ENCODE measurements at places on chromosomes 12 and 14. TPM values are rescaled to one million over a fixed set of nuclear protein-coding genes. Genes with fewer than 3 reads are reported as not detected.

Gene CDKL1
- total RNA-seq = 5.8 TPM

Gene RHOJ
- not detected for total RNA-seq

Gene LIN52
- total RNA-seq = 13.3 TPM

Gene SLCO1B1
- total RNA-seq = 0.04 TPM

Gene RAD9B
- total RNA-seq = not detected

Gene NUBPL
- 11.5 TPM for total RNA-seq

Gene TAS2R13
- total RNA-seq = not detected

Gene AQP6
- total RNA-seq = not detected

Gene CCDC197
- total RNA-seq = not detected

Gene NPFF
- total RNA-seq = not detected

Gene ZFHX2
- total RNA-seq = 2.2 TPM

Gene GMFB
- 73.3 TPM for total RNA-seq

Gene EMP1
- total RNA-seq = 0.48 TPM

Gene DLK1
- total RNA-seq = 1.5 TPM

Gene OVCH1
- total RNA-seq = not detected

Gene PLEKHA5
- 47.1 TPM for total RNA-seq

Gene GLS2
- 2.2 TPM for total RNA-seq

Gene MFAP5
- total RNA-seq = not detected

Gene P3H3
- total RNA-seq = 38.0 TPM

Gene STAB2
- not detected for total RNA-seq

Gene CISTR
- not detected for total RNA-seq

Gene IL23A
- total RNA-seq = 7.6 TPM

Gene IQSEC3
- 0.45 TPM for total RNA-seq

Gene PFDN5
- 304 TPM for total RNA-seq

Gene RHEBL1
- 7.1 TPM for total RNA-seq

Gene NAV3
- total RNA-seq = 0.14 TPM

Gene ATP5F1B
- 1,061 TPM for total RNA-seq

Gene PLBD2
- total RNA-seq = 12.7 TPM

Gene PCED1B
- 5.8 TPM for total RNA-seq

Gene CLEC1B
- not detected for total RNA-seq

Gene TAS2R43
- 0.33 TPM for total RNA-seq

Gene SPIC
- not detected for total RNA-seq

Gene FITM1
- not detected for total RNA-seq

Gene ACSS3
- total RNA-seq = 18.3 TPM

Gene ATG101
- total RNA-seq = 67.3 TPM

Gene NKX2-1
- total RNA-seq = 0.78 TPM

Gene KCNC2
- total RNA-seq = not detected

Gene NYNRIN
- total RNA-seq = 3.6 TPM

Gene NXPH4
- 0.74 TPM for total RNA-seq

Gene ALX1
- total RNA-seq = 7.6 TPM

Gene HPD
- total RNA-seq = 0.80 TPM

Gene A2M
- 0.37 TPM for total RNA-seq

Gene TMEM132C
- total RNA-seq = 0.22 TPM

Gene RNASE1
- 124 TPM for total RNA-seq

Gene METAP2
- total RNA-seq = 106 TPM

Gene PRB2
- not detected for total RNA-seq

Gene ANO2
- 0.76 TPM for total RNA-seq

Gene ADGRD1
- total RNA-seq = 0.97 TPM

Gene NANOG
- total RNA-seq = 147 TPM
